Stimulated activated CD8-positive, alpha-beta memory T cell treated with anti-CD3 and anti-CD28 coated beads, Interleukin-15, amount 100 ng/mL, for 4 hours (primary cell): ENCODE measurements at places on chromosomes 3 and 15.

- DNase-seq = no peak
These were observed 195.8 kb downstream of the MECOM start for GRCh38 chr3:169467751-169468150.

DNA sequence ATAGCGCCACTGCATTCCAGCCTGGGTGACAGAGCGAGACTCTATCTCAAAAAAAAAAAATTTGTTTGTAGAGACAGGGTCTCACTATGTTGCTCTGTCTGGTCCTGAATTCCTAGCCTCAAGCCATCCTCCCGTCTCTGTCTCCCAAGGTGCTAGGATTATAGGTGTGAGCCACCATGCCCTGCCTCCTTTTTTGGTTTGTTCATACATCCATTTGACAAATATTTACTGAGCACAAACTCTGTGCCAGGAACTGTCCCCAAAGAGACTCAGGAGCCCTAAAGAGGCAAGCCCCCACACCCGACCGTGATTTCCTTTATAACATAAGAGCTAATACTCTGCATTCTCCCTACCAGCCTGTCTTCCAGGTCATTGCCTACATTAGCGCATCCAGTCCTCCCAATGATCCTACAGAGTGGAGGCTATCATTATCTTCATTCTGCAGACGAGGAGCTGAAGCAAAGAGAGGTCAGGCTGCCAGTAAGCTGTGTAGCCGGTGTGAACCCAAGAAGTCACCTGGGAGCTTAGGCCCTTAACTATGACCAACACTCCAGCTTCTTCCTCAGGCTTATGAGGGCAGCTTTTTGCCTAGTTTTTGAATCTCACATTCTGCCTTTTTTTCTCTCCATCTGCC lies 6.3 kb upstream of the PXK start:
- DNase-seq = no peak

GRCh38 chr3:183428447-183429211 lies at the start of gene MCF2L2:
Gene MCF2L2, minus strand, starts transcription at chr3:183428619. Its CDS starts 642 bp downstream, at chr3:183427977.
- peak; percentile 58 for DNase-seq

GRCh38 chr3:59251869-59252268 lies 202.0 kb upstream of the CFAP20DC start:
- DNase-seq = no peak

GRCh38 chr3:111976254-111976653 lies 2.6 kb upstream of the ABHD10 start:
- DNase-seq = no peak

DNA sequence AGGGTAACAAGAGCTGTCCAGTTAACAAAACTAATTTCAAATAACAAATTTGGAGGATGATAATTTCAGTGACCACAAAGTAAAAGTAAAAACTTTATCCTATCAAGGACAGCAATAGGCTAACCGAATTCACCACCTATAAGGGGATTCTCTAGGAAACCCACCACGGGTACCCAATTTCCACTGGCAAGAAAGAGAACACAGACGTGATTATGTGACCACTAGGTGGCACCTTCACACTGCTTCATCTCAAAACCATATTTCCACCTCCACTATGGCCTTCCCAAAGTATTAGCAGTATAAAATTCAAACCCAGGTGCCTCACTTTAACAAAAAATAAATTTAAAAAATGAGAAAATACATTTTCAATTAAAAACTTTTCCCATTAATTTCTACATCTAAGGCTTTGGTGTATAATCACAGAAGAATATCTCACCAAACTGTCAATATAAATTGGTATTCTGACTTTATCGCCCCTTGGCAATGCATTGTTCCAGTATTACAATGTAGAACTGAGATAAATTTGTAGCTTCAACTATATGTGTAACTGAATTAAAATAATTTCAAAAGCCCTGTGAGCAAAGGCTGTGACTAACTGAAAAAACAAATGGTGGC lies 96.5 kb downstream of the FSIP1 start:
- DNase-seq = no peak

- DNase-seq = no peak
These were observed 5.2 kb upstream of the CD200R1 start for GRCh38 chr3:112980080-112980479.

DNA sequence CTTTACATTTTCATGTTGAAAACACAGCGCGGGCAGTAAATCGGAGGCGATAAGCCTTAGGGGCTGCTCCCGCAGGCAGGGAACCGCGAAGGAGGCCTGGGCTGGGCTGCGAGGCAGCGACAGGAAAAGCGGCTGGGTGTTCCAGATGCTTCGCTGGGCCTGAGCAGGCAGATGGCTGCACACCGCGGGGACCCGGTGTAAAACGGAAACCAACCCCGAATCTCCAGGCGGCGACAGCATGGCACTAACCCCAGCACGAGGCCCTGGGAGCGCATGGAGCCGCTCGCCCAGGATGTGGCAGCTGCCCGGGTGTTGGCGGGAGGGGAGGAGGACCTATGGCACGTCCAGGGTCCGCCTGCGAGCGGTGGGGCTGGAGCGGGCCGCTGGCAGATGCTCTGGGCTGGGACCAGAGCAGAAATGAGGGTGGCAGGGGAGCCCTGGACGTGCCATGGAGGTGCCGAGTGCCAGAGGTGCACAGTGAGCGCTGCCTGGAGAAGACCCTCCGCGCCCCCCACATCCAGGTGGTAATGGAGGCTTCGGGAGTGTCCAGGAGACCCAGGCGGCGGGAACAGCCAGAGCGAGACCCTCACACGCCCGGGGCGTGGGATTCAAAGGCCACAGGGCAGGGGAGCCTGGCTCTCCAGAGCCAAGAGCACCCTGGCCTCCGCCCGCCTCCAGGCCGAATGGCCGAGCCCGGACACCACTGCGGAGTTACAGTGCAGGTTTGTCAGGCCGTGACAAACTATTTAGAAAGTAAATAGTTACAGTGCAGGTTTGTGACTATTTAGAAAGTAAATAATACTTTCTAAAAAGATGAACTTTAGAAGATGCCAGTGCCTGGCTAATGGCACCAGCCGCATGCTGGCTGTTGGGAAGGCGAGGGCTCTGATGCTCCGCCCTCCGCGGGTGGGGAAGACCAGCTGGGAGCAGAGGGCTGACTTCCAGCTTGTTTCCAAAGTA lies 293.6 kb downstream of the OCA2 start:
- DNase-seq = no peak

DNA sequence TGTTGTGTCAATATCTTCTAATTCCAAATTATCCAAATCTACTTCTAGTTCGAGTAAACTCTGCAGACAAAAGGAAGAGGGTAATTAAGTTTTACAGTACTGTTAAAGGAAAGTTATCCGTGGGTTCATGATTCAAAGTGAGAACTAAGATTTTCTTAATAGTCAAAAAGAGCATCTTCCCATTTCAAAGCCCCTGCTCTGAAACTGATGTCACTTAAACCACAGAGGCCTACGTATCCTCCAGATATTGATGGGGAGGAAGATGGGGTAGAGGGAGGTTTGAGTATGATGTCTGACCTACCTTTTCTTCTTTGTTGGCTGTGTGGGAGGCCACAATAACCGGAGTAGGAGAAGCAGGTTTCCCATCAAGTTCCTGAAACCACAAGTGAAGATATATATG lies 14.1 kb downstream of the MRPS22 start:
- no peak for DNase-seq
